ENCODE measurements at places on chromosomes 3 and 15.

DNA sequence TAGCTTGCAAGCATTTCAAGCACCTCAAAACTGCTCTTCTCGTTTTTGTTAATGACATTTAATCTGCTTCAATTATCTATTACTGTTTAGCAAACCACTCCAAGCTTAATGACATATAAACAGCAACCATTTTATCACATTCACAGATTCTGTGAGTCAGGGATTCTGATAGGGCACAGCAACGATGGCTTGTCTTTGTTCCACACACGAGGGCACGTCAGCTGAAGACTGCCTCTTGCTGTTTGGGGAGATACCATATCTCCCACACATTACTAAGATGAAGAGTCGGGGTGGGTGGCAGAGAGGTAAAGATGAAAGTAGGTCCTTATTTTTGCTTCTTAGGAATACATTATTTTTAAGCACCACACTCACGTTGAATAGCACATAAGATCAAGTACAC lies 19.3 kb downstream of the CPOX start:
- DNase-seq: no peak

DNA sequence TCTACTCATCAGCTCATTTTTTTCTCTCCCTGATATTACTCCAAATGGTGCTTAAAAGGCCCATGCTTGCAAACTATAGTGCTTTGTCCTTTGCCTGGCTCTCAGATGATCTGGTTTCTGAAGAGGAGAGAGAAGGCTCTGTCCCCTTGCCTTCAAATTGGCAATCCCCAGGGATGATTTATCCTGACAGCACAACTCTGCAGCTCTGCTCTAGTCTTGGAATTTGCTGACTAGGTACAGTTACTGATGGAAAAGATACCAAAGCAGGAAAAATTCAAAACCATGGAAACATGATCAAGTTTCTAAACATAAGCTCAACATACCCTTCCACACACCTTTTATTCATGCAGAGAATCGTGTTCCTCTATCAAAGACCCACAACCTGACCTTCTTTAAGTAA lies 106.7 kb upstream of the CADPS start:
- DNase-seq: no peak

GRCh38 chr3:28476194-28476593 lies 127.6 kb upstream of the AZI2 start:
- DNase-seq: no peak

- no peak for DNase-seq
These were observed 19.0 kb downstream of the SPATA12 start for GRCh38 chr3:57079474-57079831.

DNA sequence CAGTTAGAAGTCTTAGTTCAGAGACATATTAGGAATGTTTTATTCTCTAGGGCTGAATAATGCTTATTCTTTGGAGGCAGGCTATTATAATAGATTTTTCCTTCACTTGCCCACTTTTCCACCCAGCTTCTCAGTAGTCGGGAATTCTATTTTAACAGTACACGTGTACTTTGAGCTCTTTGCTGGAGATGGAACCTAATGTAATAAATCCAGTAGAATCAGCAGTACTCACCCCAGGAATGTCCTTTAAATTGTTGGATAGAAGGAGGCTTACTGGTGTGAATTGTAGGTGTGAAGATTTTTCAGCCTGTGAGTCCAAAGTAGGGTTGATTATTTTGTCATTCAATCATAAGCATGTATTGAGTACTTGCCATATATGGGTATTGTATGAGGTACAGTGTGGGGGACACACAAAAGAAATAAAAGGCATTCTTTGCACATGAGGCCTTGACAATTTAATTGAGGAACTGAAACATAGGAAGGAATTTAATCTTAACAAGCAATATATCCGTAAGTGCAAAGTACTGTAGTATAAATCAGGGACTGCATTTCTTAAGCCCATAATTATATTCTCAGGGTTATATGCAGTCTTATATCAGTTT lies 29.5 kb upstream of the MGA start:
- DNase-seq: no peak

DNA sequence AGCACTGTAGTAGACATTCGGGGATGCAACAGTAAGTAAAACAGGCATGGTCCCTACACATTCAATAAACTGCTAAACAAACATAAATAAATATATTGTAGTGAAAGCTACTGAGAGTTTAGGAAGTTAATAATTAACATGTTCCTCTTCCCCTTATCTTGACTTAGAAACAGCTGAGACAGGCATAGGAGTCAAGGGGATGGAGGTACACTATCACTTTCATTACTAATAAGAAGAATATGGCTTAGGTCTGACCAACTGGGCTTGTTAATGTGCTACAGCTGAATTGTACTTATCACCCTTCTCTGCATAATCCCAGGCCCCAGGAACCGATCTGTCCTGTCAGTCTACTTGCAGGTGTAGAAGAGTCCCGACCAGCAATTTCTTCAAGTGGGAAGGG lies 116.3 kb upstream of the DAZL start:
- no peak for DNase-seq
